Right lobe of liver (tissue), 6 donors: ENCODE measurements at places on chromosomes 7 and 10. TPM values are rescaled to one million over a fixed set of nuclear protein-coding genes. Genes with fewer than 3 reads are reported as not detected.

Gene CCDC7
- total RNA-seq: 12.4 TPM

Gene SLIT1
- total RNA-seq: 0.04 TPM

Gene CHCHD1
- total RNA-seq: 19.7 TPM

Gene REEP3
- total RNA-seq: 21.1 TPM

Gene KLF14
- total RNA-seq: not detected

Gene BEND7
- total RNA-seq: 21.5 TPM

Gene LLCFC1
- not detected for total RNA-seq

Gene KEL
- 2.0 TPM for total RNA-seq

Gene WNT16
- not detected for total RNA-seq

Gene PLXDC2
- total RNA-seq: 4.1 TPM

Gene ANKRD2
- 0.81 TPM for total RNA-seq

Gene ANKRD30A
- not detected for total RNA-seq

Gene SPDYE9
- not detected for total RNA-seq

Gene TUBAL3
- total RNA-seq: not detected

Gene CASP2
- 5.8 TPM for total RNA-seq

Gene RTKN2
- total RNA-seq: not detected

Gene PKD2L1
- total RNA-seq: not detected

Gene ETV1
- total RNA-seq: 8.2 TPM

Gene PRKG1
- total RNA-seq: 1.1 TPM

Gene ASNS
- total RNA-seq: 14.5 TPM

Gene MRPL32
- 40.1 TPM for total RNA-seq

Gene TRIL
- 0.25 TPM for total RNA-seq

Gene GALNT17
- 0.07 TPM for total RNA-seq

Gene SHH
- 18.6 TPM for total RNA-seq

Gene PAX2
- not detected for total RNA-seq

Gene CCDC136
- total RNA-seq: 0.70 TPM

Gene MLLT10
- total RNA-seq: 19.5 TPM

Gene NXPH1
- total RNA-seq: not detected

Gene RAPGEF5
- total RNA-seq: 15.5 TPM

Gene NPY4R
- not detected for total RNA-seq

Gene APBB1IP
- 50.7 TPM for total RNA-seq

Gene IRF5
- 8.9 TPM for total RNA-seq

Gene HOXA2
- total RNA-seq: 0.19 TPM

Gene ADAMTS14
- total RNA-seq: 0.12 TPM
